Kidney epithelial cell (primary cell): ENCODE measurements at places on chromosomes 1 and 21.
A peak's percentile ranks its signal among the peaks of the same experiment; 100 is the strongest.

GRCh38 chr1:70277875-70278274, 56.7 kb downstream of the SRSF11 start:
- DNase-seq, result no peak

- DNase-seq, result no peak
These were observed 4.4 kb downstream of the CYB561D1 start for GRCh38 chr1:109498161-109498801.

DNA sequence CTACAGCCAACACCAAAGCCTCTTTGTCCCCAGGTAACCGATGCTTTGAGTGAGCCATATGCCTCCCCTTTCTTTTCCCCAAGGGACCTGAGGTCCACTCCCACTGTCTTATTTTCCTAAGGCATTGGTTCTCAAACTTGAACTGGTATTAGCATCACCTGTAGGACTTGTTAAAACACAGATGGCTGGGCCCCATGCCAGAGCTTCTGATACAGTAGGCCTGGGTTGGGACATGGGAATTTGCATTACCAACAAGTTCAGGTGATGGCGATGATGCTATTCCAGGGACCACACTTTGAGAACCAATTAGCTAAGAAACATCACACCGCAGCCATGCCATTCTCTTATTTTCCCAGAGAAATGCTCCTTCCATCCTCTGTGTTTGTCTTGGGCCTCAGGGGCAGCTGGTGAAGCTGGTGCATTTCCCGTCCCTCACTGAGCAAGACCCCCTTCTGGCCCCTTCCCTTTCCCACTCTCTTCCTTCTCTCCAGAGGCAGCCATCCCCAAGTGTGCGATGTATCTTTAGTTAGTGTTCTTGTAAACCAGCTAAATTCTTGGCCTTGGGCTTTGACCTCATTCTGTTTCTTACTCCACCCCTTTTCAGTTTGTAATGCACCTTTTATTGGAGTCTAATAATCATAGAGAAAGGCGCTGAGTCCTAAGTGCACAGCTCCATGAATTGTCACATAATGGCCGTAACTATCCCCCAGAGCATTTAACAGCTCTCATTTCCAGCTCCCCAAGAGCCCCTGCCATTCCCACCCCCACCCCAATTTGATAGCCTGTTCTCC, 14.2 kb upstream of the TTC22 start:
- no peak for DNase-seq

DNA sequence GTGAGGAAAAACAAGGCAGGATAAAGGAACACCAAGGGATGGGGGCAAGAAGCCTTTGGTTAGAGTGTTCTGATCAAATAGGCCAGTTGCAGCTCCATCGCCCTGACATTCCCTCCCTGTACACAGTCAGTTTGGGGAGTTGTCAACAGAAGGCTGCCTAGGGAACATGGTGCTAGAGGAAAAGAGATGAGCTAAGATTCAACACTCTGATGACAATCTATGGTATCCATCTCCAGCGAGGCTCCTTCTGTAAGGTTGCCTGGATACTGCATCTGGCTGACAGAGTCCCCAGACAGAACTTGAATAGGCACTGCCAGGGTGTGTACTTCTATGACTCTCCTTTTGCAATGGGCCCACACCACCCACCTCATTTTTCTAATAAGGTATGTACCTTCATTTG, 11.2 kb upstream of the SLAMF9 start:
- no peak for DNase-seq

DNA sequence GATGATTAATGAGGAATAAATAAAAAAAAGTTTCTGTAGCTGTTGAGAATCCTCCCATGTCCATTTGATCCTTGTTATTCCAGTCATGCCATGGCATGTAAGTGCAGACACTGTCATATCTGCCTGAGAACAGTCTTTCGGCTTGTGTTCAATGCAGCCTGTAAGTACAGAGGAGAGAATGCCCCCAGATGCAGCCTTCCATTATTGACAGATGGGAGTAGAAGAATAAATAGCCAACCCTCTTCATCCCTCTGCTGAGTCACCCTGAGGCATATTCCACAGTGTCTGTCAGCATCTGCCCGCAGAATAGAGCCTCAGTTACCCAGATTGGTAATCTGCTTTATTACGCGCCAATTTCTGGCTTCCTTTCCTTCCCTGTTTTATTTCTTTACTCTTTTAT, 139.4 kb downstream of the LRRC7 start:
- DNase-seq, result no peak

DNA sequence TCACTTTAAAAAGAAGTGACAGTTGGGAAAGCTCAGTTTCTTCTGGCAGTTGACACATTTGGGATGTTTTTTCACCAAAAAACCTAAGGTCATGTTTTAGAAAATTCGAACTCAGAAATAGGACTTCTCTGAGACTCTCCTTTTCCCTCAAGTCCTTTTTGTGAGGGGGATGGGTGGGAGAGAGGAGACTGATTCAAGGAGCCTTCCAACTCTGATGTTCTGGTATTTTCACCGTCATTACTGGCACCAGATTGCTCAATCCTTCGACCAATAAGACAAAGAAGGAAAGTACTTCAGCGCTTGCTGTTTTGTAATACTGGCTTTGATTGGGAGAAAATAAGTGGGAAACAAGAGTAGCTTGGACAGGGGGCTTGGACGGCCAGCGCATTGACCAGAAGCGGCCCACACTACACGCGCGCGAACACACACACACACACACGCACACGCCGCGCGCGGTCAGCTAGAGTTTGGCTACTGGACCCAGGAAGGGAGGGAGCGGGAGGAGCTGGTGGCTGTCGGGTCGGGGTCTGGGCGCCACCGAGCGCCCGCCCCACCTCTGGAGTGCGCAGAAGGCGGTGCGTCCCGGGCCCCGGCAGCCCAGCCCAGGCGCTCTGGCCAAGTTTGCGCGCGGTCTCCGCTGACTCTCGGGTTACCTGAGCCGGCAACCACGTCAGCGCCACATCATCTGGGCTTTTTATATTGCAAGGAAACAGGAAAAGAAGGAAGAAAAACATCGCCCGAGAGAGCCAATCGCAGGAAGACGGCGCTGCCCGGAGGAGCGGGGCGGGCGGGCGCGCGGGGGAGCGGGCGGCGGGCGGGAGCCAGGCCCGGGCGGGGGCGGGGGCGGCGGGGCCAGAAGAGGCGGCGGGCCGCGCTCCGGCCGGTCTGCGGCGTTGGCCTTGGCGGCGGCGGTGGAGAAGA, at the start of gene KCNK1:
TSS of gene KCNK1 (plus strand) at position 855 of the 921 bp plus-strand sequence. CDS start at position 921, 66 bp downstream.
- peak; percentile 81 for DNase-seq

DNA sequence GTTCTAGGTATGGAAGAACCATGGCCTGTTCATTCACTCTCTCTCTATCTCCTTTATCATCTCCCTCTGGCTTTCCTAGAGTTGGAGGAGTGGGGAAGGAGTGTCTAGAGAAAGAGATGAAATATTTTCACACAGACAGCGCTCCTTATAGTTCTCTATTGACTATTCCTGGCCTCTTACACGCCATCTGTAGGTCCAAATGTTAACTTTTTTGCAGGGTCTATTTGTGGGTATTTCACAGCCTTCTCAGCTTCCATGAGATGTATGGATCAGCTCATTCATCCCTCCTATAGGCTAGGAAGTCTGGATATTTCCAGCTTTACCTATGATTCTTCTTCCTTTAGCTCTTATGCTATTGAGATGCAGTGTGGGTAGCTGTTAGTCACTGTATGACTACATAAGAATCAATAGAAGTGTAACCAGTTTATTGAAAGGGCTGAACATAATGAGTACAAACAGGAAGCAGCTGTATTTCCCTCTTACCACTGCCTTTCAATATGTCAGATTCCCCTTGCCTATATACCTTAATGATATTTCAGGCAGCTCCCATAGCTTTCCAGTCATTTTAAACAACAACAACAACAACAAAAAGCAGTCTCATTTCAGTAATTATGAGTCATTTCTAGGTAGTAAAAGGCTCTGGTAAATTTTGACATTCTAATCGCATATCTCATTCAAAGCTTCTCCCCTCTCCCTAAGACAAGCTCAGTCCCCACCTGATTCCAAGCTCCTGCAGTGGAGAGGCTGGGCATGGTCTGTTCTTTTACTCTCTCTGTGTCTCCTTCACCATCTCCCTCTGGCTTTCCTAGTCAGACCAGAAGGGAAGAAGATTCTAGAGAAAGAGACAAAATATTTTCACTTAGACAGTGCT, 149.5 kb downstream of the TTLL7 start:
- DNase-seq, result no peak

DNA sequence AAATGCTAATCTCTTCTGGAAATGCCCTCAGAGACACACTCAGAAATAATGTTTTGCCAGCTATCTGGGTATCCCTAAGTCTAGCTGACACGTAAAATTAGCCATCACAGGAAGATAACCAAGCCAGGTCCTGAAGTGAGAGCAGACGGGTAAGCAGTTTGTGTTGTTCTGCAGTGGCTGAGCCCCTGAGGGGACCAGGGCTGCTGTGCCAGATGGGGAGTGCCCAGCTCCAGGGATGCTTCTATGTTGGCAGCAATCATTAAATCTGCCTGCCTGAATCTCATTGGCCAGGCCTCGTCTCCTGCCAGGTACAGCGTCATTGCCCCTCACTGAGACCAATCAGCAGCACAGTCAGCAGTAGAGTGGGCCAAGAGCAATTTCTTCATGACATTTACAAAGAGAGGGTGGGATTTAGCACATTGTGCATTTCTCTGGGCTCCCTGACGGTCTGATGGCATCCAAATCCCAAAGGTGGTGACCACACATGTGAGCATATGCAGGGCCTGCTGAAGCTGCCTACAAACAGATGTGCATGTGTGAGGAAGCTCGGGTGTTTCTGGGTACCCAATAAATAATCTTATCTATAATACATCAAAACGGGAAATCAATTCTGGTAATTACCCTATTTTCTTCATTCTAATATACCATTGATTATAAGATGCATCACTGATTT, 58.7 kb upstream of the LRRN2 start:
- DNase-seq, result no peak

DNA sequence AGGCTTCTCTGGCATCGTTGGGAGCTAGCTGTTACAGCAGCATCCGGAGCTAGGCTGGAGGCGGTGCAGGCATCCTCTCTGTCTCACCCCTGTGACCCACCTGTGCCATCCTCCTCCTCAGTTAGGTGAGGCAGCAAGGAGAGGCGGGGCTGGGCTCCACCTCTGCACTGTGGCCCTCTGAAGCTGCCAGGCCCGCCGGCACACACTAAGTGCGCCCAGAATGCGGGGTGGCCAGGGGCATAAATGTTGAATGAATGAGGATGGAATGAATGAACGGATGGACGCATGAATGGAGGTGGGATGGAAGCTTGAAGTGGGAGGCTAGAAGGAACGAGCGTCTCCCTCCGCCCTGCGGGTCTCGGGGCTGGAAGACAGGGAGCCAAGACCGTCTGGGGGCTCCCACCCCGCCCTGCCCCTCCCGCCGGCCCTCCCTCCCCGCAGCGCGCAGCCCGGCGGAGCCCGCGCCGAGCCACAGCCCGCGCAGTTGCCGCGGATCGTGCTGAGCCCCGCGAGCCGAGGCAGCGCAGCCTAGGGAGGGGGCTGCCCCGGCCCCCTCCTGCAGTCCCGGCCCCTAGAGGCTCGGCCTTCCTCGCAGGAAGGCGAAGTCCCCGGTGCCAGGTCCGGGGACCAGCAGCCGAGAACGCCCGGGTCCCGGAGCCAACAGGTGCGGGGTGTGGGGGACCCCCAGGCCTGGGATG, at the start of gene HCRTR1:
TSS of gene HCRTR1 (plus strand) at position 472 of the 698 bp plus-strand sequence. CDS start 1,504 bp downstream, outside the sequence.
- no peak for DNase-seq

DNA sequence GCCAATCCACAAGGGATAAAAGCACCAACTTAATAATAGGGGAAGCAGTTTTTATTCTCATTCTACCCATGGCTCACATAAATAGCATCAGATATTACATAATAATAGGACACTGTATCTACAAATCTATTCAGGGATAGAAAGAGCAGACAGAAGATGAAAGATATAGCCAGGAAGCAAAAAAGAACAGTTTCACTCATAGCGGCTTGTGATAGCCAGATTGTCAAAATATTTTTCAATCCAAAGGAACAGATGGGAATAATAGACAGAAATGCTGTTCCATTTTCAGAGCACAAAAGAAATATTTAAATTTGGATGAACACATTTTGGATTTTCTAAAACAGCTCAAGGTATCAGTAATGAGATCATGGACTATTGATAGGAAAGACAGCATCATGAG, 232.5 kb upstream of the GREM2 start:
- no peak for DNase-seq

GRCh38 chr1:235006132-235006721, 122.4 kb downstream of the TOMM20 start:
- DNase-seq, result no peak
